ENCODE measurements at places on chromosomes 1 and 21. TPM values are rescaled to one million over a fixed set of nuclear protein-coding genes. Genes with fewer than 3 reads are reported as not detected.

The IGSF21 gene
- 28.5 TPM for total RNA-seq

The TRIM17 gene
- total RNA-seq: 2.3 TPM

DNA sequence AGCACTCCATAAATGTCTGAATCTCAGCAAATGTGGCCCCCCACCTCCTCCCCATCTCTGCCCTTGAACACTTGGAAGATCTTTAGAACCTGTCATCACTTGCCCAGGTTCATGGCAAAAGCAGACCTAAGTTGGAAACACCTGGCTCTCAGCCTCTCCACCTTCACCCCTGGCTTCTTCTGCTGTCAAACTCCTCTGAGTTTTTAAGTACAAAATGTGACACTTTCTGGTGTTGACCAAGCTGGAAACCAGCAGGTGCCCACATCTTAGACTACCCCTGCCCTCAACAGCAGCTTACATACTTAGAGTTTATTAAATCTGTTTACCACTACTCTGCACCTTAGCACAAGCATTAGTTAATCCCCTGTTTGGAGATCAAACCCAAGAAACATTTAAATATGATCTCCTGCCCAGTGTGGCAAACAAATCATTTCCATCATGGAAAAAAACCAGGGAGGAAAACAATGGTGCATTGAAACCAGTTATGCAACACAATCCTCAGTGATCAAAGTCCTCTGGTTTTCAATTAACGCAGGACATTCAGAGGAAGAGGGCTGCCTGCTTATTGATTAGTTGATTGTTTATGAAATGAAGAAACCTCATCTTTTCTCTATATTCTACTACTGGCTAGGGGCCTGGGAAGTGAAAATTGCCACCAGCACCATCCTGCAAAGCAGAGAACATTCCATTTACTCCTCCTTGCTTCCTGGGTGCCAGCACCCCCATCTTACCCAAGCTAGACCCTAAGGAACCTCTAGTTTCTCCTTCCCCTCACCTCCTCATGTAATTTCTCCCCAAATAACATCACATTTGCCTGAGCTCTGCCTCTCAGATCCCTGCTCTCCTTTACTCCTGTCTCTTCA is 139.4 kb upstream of the RAB4A start:
- no peak overlapping the region for H3K4me3 ChIP-seq
- no peaks in the 10 kb centered on the region for H3K4me1 ChIP-seq
- no peak overlapping the region for H3K27ac ChIP-seq
- H3K27me3 ChIP-seq: no peaks in the 10 kb centered on the region
- H3K36me3 ChIP-seq: no peaks in the 10 kb centered on the region

The NFASC gene
- total RNA-seq: 15.2 TPM

- H3K36me3 ChIP-seq: no peaks in the 10 kb centered on the region
- no peak for DNase-seq
- no peak overlapping the region for H3K4me3 ChIP-seq
These were observed 30.9 kb upstream of the NEXN start for GRCh38 chr1:77857552-77857951.

DNA sequence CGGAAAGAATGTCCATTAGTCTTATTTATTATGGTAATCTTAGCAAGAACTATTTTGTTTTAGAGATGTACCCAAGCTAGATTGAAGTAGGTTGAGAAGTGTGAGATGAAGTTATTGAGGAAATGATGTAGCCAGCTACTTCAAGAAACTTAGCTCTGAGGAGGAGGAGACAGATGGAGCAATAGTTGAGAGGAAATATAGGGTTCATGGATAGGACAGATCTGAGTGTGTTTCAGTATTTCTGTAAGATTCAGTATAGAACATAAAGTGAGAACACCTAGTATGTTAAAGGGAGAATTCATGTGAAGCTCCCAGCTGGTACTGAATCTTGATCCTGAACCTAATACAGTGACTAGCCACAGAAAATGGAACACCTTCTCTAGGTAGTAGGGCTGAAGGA is 28.9 kb downstream of the TSNAX start:
- H3K27me3 ChIP-seq: no peaks in the 10 kb centered on the region
- DNase-seq: no peak
- H3K4me1 ChIP-seq: no peaks in the 10 kb centered on the region
- no peak overlapping the region for H3K4me3 ChIP-seq
- H3K36me3 ChIP-seq: no peaks in the 10 kb centered on the region

DNA sequence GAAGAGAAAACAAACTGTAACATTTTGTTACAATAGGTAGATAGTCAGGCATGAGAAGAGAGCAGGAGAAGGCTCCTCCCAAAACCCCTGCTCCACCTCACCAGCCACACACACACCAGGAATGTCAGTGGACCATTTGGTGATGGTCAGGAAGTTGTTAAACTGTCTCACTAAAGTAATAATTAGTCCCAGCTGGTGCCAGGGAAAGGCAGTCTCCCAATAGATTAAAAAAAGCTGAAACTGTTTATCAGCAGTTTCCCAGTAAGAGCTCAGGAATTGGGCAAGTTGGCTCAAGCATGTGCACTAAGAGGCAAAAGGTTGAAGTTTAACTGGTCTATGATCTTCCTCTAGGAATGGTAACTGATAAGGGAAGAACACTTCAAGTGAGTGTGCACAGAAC is 249.6 kb downstream of the COL11A1 start:
- H3K4me1 ChIP-seq: no peaks in the 10 kb centered on the region
- H3K27me3 ChIP-seq: no peaks in the 10 kb centered on the region
- no peak for DNase-seq

DNA sequence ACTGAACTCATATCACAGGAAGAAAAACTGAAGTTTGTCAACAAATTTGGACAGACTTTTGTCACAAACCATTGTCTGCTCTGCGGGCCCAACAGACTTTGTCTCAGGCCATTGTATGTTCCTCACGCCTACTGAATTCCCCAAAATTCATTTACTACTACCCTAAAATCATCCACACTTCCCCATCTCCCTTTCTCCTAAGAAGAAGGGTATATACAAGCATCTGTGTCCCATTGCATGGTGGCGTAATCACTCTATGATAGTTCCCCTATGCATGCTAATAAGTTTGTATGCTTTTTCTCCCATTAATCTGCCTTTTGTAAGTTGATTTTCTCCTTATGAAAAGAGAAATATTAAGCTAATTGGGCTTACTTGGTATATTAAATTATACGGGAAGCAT is 54.9 kb upstream of the ATF3 start:
- no peaks in the 10 kb centered on the region for H3K36me3 ChIP-seq
- H3K27ac ChIP-seq: no peak overlapping the region
- H3K4me3 ChIP-seq: no peak overlapping the region

GRCh38 chr21:18373606-18374005 is 30.0 kb downstream of the TMPRSS15 start:
- no peak for DNase-seq
- no peak overlapping the region for H3K27ac ChIP-seq
- no peak overlapping the region for H3K4me3 ChIP-seq
- H3K27me3 ChIP-seq: no peaks in the 10 kb centered on the region

DNA sequence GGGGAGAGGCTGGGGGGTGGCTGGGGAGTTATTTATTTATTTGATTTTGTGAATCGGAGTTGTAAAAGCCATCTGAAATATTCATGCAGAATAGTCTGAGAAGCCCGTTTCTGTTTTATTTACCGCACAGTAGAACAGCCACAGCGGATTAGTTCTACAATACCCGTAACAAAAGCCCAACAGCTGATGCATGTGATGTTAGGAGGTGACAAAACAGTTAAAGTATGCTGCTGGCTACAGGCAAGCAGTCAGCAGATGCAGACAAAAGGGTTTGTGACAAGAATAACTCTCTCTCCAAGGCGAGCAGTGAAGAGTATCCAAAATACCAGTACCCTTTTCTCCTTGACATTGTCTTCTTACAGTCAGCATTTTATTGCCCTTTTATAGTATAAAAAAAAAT is 42.0 kb downstream of the PROX1 start:
- no peaks in the 10 kb centered on the region for H3K36me3 ChIP-seq
- H3K27me3 ChIP-seq: no peaks in the 10 kb centered on the region
- peaks cover 31% of the 10 kb centered on the region for H3K4me1 ChIP-seq
- H3K4me3 ChIP-seq: no peak overlapping the region
